ENCODE measurements at places on chromosomes 16 and 17.

DNA sequence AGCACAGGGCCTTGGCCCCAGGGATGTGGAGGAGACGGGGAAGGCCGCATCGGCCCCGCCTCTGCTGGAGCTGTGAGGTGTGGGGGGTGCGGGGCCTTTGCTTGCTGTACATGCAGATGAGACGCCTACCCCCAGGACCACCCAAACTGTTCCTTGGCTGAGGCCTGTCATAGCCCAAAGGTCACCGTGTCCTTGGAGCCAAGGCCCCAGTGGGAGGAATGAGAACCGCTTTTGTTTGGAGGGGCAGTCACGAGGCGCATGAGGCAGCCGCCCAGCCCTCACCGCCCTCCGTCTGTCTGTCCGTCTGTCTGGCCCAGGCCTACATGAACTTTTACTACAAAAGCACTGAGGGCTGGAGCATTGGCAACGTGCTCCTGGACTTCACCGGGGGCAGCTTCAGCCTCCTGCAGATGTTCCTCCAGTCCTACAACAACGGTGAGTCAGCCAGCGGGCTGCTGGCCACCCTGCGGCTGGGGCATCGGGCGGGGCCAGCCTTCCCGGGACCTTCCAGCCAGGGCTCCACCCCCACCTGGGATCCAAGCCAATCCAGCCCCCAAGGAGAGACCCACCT lies 8.8 kb downstream of the TAX1BP3 start:
- DNase-seq = no peak

GRCh38 chr17:50893183-50893993 lies 27.2 kb upstream of the TOB1 start:
- no peak for DNase-seq

DNA sequence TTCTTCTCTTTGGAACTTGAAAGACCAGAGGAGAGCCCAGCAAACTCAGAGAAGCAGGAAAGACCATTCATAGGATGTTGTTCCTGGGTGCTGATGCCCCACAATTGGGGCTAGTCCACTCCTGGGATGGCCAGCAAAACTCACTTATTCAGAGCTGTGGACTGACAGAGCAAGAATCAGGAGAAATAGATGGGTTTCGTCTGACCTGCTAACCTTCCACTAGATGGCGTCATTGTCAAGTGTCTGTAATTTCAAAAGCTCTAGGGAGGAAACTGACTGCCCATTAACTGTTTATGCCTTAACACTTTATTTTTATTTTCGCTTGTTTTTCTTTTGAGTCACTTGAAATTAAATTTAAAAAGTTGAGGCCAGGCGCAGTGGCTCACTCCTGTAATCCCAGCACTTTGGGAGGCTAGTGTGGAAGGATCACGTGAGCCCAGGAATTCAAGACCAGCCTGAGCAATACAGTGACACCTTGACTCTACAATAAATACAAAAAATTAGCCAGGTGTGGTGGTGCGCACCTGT lies 28.7 kb upstream of the MILR1 start:
- peak; percentile 66 for DNase-seq

DNA sequence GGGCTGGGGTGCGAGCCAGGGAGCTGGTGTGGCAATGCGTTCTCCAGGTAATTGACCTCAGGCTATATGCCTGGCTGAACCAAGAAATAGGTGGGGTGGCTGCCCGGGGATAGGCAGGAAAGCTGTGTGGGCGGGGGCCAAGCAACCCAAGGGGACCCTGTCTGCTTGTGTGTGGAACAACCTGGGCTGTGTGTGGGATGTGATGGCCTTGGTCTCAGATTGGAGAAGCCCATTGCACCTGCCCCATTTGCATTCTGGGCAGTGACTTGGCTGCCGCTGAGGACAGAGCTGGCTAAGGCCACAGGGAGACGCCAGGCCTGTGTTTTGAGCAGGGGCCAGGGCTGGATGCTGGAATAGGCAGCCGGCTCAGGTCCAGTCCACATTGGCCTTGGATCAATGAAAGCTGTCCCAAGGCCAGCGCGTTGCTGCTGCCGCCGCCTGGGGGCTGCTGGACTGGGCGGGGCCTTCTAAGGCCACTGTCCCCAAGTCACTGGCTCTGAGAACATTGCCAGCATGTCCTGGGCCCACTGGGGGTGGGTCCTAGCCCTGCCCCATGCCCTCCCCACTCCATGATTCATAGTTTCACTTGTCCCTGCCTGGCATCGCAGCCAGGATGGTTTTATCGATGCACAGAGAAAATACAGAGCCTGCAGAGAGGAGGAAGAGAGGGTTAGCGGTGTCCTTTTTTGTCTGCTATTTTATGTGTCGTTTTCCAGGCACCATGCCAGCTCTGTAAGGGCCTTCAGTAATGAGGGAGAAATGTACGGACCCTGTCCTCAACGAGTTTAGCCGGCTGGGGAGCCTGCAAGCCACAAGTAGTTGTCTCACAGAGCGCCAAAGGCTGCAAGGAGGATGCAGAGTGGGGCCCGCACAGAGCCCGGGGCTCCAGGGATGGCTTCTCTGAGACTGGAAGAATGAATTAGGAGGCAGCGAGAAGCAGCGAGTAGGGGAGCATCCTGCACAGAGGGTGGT lies 43.9 kb downstream of the NKD1 start:
- DNase-seq = no peak

- peak; percentile 68 for DNase-seq
These were observed 151.9 kb upstream of the GSE1 start for GRCh38 chr16:85461022-85461813.

- DNase-seq = no peak
These were observed 10.5 kb downstream of the CDK5RAP3 start for GRCh38 chr17:47981462-47981861.

DNA sequence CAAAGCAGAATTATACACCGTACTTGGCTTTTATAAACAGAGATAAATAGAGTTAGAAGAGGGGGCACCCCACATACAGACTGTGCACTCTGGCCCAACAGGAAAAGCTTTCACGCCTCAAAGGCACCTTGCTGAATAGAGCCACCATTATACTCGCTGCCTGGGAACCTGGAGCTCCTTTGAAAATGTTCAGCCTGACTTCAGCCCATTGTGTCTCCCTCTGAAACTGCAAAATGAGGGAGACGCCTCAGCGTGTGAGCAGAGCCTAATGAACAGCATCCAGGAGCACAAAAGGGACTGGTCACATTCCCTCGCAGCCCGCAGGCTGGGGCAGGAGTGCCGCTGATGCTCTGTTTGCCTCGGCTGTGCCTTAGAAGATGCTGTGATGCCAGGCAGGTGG lies 46.3 kb downstream of the ABCC12 start:
- no peak for DNase-seq

DNA sequence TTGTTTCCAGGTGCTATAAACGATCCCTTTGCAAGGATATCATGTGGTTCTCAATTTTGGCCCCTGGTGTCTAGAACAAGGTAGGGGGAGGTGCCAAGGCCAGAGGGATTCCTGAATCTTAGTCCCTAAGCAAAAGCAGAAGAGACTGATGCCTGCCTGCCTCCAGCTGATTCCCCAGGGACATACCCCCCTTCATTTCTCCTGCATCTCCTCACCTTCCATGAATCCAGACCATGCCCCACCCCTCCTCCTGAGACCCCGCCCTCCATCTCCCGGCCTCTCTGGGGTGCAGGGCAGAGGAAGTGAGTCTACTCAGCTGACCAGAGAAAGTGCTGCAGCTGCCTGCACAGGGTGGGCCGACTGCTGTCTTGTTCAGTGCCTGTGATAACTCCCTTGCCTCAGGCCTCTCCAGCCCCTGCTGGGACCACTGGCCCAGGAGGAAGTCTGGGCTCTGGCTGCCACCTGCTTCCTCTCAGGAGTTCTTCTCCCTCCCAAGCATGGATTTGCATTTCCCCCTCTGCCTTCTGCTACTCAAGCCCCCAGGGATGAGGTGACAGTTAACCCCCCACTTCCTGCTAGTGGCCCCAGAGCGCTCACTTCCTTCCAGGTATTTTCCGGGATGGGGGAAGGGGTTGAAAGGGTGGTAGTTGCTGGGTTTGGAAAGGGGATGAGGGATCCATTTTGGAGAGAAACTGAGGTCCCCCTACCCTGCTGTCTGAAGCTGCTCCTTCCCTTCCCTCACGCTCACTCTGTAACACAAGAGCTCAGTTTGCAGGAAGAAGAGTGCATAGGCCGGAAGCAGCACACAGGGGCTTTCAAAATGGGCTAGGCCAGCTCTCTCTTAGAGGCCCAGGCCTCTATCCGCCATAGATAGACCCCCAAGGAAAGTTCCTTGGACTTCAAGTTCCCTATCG lies 10.5 kb upstream of the TSPOAP1 start:
- peak; percentile 48 for DNase-seq

DNA sequence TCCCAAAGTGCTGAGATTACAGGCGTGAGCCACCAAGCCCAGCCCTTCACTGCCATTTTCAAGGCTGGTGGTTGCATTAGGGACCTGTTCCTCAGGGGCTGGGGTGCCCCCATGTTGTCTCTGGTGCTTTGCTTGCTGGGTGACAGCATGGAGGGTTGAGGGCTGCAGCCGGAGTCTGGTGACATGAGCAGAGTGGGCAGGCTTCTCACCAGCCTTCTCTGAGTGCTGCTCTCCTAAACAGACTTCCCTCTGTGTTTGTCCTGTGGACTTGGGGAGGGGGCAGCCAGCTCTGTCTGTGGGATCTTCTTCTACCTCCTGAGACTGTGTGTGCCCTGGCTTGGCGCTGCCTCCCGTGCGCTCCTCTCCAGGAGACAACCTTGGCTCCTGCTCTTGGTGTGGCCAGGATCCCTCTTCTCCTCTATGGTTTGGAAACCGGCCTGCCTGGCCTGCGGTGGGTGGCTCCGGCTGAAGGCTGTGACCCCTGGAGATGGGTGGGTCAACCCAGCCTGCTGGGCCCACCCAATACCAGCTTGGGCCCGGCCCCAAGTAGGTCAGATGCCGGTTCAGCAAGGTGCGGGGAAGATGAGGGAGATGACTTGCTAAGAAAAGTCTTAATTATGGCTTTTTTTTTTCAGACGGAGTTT lies 72.1 kb downstream of the PDPK1 start:
- no peak for DNase-seq

GRCh38 chr16:22693638-22694340 lies 120.2 kb upstream of the HS3ST2 start:
- DNase-seq = no peak

DNA sequence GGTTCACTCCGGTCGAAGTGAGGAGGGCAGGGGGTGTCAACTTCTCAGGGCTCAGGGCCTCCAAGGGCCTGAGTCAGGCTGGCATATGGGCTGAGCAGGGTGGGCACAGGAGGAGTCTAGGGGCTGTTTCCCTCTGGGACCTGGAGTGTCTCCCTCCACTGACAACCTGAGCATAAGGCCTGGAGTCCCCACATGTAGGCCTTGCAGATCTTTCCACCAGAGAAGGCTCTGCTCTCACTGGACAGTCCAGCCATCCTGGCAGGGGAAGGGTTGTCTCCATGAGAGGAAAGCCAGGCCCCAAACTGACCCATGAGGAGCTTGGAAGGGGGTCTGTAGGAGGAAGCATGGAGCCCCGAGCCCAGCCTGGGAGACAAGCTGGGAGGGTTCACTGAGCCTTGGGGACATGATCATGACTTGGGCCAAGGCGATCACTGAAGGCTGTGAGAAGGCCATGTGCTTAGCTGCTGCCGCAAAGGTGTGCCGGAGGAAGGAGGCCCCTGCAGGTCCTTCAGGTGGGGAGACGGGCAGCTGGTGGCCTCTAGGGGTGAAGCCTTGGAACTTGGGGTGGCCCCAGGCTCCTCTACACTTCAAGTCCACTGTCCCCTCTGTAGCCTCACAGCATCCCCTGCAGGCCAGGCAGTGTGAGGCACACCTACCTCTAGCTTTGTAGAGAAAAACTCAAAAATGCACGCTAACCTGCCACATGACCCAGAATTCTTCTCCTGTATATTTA lies 9.9 kb downstream of the CMTM2 start:
- DNase-seq = no peak

GRCh38 chr16:74868501-74868900 lies 93.9 kb upstream of the FA2H start:
- no peak for DNase-seq

GRCh38 chr16:87163637-87164036 lies 153.6 kb downstream of the C16orf95 start:
- no peak for DNase-seq

DNA sequence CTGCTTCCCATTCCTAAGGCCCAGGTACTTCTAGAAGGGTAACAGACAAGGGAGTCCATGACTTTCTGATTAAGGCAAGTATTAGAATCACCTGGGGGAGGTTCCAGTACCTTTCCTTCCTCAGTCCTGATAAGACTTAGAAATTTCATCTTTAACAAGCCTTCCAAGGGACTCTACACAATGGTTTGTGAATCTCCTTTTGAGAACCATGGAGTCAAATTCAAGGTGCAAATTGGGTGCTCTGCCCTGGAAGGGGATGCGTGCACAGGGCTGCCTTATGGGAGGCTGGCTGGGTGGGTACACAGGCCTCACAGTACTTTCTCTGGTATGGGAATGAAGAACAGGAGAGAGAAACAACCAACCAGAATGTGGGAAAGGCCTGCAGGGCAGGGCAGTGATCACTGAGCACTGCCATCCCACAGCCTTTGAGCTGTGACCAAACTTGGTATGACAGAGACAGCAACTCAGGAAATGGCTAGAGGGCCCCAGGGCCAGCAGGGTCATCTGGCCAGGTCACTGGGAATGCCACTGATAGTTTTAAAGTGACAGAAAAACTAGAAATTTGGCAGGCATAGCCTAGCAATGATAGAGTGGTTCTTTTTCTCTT lies 3.6 kb upstream of the TMIGD1 start:
- DNase-seq = no peak

- DNase-seq = no peak
These were observed 101.4 kb downstream of the TNFRSF13B start for GRCh38 chr17:16870253-16871245.

DNA sequence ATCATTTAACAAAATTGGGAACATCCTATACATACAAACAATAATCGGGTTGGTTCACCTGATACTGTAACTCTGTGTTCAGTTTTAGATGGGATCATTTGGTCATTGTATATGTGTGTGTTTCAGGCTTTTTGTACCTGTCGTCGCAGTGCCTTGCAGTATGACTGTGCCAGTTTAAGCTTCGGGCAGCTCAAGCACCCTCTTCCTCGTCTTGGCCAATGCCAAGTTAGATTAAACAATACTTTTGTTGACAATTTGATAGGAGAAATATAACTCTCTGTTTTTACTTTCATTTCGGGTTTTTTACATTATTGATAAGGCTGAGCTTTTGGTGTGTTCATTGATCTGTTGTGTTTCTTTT lies 37.0 kb upstream of the ARHGAP17 start:
- DNase-seq = no peak

- no peak for DNase-seq
These were observed 333.0 kb downstream of the WWOX start for GRCh38 chr16:78432451-78432850.

DNA sequence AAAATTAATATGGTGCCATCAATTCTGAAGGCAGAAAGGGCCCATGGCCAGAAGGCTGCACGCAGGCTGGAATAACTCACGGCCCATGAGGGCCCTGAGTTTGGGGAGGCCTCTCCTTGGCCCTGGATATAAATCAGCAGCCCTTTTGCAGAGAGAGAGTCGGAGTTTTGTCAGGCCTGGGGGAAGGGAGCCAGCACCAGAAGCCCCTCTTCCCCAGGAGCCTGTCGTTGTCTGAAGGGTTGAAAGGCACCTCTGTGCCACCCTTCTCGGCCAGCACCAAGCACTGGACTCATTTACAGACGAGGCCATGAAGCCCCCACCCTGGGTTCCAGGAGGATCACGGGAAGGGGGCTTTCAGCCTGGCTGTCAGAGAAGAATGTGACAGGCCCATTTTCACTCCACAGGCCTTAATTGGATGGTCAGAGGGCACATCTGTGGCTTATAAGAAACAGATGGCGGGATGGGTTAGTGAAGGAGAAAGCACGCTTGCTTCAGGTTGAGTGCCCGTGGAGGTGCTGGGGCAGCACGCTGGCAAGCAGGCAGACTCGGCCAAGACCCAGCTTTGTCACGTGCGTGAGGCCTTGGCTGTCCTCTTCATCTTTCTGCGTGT lies 140.6 kb downstream of the CLEC16A start:
- no peak for DNase-seq

GRCh38 chr16:50671644-50672260 lies 9.4 kb downstream of the SNX20 start:
- DNase-seq = no peak
